ENCODE measurements at places on chromosomes 7 and 10.

GRCh38 chr10:5064656-5065055 is 29.6 kb upstream of the AKR1C3 start:
- H3K4me1 ChIP-seq = peaks cover 3% of the 10 kb centered on the region
- no peak overlapping the region for H3K27ac ChIP-seq
- no peaks in the 10 kb centered on the region for H3K36me3 ChIP-seq

DNA sequence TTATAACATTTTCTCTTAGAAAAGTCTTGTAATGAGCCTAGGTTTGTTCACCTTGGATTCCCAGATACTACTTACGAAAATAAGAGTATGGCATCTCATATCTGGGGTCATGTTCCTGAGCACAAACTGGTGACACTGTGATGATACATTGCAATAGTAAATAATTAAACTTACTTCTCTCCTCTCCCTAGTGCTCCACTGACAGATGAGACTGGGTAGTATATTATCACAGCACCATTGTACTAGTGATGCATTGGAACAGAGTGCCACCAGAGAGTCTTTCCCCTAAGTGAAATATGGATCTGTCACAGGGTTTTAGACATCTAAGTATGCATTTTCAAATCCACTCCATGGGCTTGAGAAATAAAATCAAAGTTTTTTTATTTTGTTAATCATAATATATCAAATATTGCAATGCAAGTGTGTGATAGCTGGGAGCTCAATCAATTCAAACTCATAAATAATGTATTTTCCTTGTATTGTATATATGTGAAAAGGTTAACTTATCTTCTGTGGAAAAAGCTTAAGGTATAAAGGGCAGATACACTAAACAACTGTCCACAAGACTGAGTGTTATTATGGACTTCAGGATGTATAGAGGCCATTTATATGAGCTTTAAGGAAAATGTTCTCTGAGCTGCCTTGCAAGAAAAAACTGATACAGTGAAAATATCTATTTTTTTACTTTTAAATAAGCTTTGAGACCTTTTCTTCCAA is 275.5 kb downstream of the ZWINT start:
- no peaks in the 10 kb centered on the region for H3K27me3 ChIP-seq
- H3K27ac ChIP-seq = no peak overlapping the region
- no peaks in the 10 kb centered on the region for H3K4me1 ChIP-seq
- H3K36me3 ChIP-seq = no peaks in the 10 kb centered on the region
- no peak for DNase-seq

- no peaks in the 10 kb centered on the region for H3K36me3 ChIP-seq
- DNase-seq = no peak
- no peaks in the 10 kb centered on the region for H3K4me1 ChIP-seq
- H3K4me3 ChIP-seq = no peak overlapping the region
- H3K27ac ChIP-seq = no peak overlapping the region
Measured at GRCh38 chr10:131186547-131187253, 124.8 kb downstream of the TCERG1L start.

DNA sequence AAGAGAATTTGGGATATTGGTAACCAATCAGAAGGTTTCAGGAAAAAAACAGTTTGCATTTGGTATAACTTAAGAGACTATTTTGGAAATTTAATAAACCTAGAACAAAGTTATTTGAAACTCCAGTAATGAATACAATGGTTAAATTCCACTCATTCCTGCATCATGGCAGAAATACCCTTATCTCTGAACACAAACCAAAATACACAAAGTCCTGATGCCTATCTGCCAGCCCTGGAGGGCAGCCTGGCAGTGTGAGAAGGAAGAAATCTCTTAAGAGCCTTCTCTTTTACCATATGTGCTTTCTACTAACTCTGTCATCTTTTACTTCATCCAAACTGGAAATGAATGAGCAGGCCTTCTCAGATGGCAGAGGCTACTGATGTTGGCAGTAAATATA is 147.1 kb upstream of the LYZL1 start:
- DNase-seq = no peak
- H3K27me3 ChIP-seq = peaks cover 15% of the 10 kb centered on the region
- no peaks in the 10 kb centered on the region for H3K4me1 ChIP-seq
- H3K36me3 ChIP-seq = no peaks in the 10 kb centered on the region

All from stimulated activated naive B cell treated with anti-CD40 and anti-IgM and Interleukin-4, amounts not matched to agents 10 μg/mL and 1 μg/mL and 100 μg/mL, for 72 hours (primary cell).